ENCODE measurements at places on chromosomes 13 and 19.

- DNase-seq: no peak
These were observed at the start of gene KANK2 for GRCh38 chr19:11197291-11198174. KANK2 (minus strand) TSS chr19:11197545; CDS start chr19:11194511, 3,034 bp downstream.

- no peak for DNase-seq
These were observed 8.0 kb downstream of the KLK5 start for GRCh38 chr19:50944795-50945194.

GRCh38 chr13:51955281-51955771 is 55.9 kb downstream of the ATP7B start:
- DNase-seq: no peak

- no peak for DNase-seq
These were observed 14.6 kb upstream of the SLC7A10 start for GRCh38 chr19:33240181-33240771.

DNA sequence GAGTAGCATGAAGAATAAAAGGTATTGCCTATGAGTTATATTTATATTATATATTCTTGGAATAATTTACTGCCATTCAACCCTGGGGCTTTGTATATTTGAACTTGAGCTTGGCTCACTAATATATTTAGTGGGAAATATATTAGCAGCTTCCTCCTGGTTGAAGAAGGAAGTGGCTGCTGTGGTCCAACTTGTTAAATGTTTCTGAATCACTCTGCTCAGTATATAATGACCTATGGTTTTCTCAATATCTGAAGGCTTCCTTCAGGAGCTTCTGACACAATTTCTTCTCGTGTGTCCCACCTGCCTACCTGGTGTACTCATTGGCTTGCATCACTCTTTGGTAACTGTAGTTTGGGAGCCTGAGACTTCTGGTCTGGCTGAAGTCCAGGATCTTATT is 646.4 kb downstream of the TBC1D4 start:
- DNase-seq: no peak

- no peak for DNase-seq
These were observed 170.6 kb upstream of the TSC22D1 start for GRCh38 chr13:44746690-44747089.

DNA sequence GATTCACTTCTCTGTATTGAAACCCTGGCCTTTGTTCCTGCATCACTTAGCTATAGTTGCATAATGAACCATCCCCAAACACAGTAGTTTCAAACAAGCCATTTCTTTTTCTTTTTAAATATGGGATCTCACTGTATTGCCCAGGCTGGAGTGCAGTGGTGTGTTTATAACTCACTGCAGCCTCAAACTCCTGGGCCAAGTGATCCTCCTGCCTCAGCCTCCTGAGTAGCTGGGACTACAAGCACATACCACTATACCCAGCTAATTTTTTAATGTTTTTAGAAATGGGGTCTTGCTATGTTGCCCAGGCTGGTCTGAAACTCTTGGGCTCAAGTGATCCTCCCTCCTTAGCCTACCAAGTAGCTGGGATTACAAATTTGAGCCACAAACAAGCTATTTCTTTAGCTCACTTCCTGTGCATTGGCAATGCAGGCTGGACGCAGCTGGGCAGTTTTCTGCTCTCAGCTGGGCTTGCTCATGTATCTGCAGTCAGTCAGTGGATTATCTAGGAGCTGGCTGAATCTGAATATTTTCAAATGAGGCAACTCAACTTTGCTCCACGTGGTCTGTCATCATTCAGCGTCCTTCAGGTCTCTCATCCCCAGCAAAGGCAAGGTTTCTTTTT is 49.5 kb upstream of the SIN3B start:
- DNase-seq: no peak

- DNase-seq: no peak
These were observed 327.8 kb downstream of the SUCLA2 start for GRCh38 chr13:47673009-47673850.

DNA sequence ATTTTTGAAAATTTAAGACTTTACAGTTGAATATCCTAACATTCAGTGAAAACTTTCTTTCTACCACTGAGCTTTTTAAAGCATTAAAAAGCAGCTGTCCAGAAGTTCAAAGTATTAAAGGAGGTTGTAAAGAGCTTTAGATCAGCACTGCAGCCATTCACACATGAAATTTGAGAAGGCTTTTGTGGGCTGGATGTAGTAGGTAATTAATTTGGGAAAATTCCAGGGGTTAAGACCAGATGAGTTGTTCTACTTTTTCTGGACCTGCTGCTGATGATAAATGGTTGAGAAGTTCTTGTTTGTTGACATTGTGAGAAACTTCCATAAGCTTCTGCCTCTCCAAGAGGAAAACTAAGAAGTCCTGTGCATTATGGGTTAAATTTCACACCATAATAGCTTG is 1779.6 kb upstream of the PRR20A start:
- DNase-seq: no peak

GRCh38 chr13:110109140-110109783 is 197.7 kb downstream of the COL4A1 start:
- no peak for DNase-seq

DNA sequence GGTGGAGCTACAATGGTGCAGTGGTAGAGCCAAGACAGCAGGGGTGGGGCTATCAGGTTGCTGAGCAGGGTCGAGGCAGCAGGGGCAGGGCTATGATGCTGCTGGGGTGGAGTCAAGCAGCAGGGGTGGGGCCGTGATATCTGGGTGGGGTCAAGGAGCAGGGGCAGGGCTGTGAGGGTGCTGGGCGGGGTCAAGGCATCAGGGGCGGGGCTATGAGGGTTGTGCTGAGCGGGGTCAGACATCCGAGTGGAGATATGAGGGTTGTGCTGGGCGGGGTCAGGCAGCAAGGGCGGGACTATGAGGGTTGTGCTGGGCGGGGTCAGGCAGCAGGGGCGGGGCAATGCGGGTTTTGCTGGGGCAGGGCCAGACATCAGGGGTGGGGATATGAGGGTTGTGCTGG is 14.7 kb downstream of the HCN2 start:
- no peak for DNase-seq

- DNase-seq: no peak
These were observed 33.2 kb upstream of the PNMA8B start for GRCh38 chr19:46528601-46529590.

- no peak for DNase-seq
These were observed 54.5 kb upstream of the GPC6 start for GRCh38 chr13:93172109-93172508.

DNA sequence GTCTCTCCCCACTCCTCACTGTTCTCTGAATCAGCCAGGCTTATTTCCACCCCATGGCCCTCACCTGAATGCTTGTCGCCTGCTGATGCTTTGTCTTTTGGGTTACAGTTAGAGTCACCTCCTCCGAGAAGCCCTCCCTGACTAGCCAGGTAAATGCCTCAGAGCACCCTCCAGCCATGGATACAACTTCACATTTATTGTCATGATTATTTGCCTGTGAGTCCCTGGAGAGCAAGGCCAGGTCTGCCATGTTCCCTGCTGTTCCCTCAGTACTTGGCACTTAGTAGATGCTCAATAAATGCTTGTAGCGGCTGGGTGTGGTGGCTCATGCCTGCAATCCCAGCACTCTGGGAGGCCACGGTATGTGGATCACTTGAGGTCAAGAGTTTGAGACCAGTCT is 3.7 kb upstream of the PDE4C start:
- DNase-seq: no peak

DNA sequence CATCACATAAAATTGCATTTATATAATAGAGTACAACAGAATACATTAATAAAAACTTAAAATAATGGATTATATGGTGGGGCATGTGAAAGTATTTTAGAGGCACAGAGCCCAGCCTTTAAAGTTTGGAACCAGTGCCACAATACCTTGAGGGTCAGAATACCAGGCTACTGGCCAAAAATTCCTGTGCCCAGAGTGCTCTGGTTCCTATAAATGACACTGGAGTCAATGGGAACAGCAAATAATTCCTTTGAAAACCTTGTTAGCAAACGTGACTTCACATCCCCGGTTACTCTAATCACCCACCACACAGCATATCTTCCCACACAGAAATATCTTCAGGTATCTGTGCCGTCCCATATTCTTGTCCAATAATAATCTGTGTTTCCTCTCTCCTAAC is 1242.6 kb downstream of the DIAPH3 start:
- DNase-seq: no peak

DNA sequence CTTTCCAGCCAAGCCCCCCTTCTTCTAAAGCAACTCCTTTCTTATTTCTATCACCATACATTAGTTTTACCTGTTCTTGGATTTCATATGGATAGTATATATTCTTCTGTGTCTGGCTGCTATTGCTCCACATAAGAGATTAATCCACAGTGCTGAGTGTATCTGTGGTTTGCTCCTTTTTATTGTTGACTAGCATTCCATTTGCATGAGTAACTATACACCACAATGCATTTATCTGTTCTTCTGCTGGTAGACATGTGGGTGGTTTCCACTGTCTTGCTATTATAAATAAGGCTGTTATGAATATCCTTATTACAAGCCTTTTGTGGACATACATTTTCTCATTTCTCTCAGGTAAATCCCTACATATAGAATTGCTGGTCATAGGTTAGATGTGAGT is 138.2 kb downstream of the SLC7A1 start:
- DNase-seq: no peak

GRCh38 chr13:69857183-69857821 is 250.3 kb upstream of the ATXN8OS start:
- no peak for DNase-seq
